ENCODE measurements at places on chromosomes 2 and 18.
A peak's percentile ranks its signal among the peaks of the same experiment; 100 is the strongest.

GRCh38 chr2:159192371-159192918 is 94.1 kb downstream of the WDSUB1 start:
- no peak for DNase-seq

DNA sequence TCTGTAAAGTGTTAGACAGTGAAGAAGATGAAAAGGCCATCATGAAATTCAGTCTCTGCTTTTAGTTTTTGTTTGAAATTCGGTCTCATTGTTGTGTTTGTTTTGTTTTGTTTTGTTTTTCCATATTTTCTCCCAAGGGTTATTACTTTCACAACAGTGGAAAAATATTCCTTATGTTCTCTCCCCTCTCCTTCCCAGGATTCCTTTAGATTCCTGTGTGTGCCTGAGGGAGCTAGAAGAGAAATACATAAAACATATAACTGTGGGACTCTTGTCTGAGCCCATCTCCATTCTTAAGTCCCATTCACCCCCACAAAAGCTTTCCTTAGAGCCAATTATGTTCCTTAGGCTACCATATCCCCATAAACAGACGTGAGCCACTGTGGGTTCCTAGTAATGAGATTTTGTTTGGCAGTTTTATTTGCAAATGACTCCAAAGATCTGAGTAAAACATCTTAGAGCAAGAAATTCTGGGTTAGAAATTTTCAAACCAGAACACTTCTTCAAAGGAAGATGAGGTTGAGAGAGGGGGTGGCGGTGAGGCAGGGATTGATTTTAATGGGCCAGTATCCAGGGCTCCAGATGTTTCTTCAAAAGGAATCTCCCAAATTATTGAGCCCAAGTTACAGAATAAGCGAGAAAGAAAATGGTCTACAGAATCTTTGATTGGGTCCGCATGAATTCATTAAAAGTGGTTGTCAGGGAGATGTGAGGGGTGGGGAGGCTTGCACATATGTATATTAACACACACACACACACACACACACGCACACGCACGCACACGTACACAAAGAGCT is 157.8 kb upstream of the TNP1 start:
- peak; percentile 75 for DNase-seq

- no peak for DNase-seq
Observed at GRCh38 chr2:176768185-176768584, 444.4 kb upstream of the HNRNPA3 start.

DNA sequence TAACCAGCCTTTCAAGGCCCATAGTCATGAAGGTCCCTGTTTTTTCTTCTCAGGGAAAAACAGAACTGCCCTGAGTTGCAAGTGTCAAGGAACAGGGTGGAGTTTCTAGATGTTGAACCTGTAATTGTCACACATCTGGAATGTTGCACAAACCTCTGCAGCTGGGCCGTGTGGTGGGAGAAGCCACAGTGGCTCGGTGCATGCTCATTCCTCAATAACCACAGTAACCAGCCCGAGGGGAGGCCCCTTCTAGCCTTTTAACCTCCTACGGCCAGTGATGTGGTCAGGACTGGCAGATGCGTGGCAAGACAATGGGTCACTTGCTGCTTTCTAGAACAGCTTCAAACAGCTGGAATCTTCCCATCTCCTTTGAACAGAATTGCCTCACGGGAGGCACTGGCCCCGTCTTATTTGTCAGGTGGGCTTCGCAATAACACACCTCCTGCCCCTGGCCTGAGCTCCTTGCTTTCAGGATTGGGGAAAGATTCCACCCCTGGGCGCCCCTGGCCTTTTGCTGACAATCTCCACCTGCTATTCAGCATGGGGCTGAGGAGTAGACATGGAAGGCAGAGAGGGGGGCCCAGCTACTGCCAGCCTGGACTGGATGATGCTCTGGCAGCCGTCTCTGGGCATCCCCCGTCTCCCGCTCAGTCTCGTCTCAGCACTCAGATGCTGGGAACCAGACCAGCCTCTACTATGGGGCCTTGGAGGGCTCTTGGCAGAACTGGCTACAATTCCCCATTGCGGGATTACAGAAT is 102.9 kb downstream of the KLHL29 start:
- DNase-seq, result no peak

DNA sequence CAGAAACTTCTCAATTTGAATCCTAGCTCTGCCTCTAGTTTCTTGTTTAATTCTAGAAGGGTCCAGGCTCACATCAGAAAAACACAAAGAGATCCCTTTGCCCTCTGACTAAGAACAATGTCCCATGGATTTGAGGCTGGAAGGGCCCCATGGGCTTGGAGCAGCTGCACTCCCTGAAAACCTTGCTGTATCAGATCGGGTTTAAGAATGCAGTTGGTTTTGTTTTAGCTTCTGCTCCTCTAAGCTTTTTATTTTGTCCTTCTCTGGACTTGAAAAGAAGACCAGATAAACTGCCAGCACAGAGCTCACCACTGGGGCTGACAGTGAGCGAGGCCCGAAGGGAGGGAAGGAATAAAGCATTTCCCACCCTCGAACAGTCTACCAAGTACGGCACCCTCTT is 69.2 kb upstream of the WIPF1 start:
- DNase-seq, result no peak

DNA sequence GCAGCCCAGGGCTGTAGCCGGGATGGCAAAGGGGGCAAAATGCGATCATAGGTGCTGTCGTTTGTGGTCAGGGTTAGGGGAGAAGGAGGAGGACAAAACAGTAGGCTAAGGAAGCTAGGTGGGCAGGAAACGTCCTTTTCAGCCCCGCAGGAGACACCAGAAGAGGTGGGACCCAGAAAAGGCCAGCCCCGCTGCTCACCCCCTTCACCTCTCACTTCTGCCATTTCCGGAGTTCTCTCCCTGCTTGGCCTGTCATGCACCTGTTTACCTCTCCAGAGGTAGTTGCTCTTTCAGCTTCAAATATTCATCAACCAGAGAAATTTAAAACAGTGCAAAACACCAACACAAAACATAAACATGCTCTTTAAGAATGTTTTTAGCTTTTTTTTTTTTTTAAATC is 849 bp downstream of the AQP4 start:
- DNase-seq, result no peak

GRCh38 chr18:24270358-24270936 is 127.2 kb downstream of the OSBPL1A start:
- DNase-seq, result no peak

DNA sequence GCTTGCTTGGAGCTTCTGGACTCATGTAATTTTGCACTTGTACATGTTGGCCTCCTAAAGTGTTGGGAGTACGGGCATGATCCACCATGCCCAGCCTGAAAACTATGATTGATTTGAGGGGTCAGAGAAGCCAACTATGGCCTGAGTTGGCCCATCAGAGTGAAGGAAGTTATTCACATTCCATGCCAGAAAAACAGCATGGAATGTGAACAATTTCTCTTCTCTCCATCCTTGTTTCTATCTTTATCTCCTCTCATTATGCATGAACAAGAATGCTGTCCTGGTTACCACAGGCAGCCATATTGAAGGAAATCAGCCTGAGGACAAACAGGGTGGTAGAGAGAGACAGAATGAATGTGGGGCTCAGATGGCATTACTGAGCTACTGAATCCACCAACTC is 3.5 kb upstream of the CD226 start:
- DNase-seq, result no peak

- no peak for DNase-seq
Observed at GRCh38 chr18:55762424-55762823, 174.4 kb upstream of the TCF4 start.

DNA sequence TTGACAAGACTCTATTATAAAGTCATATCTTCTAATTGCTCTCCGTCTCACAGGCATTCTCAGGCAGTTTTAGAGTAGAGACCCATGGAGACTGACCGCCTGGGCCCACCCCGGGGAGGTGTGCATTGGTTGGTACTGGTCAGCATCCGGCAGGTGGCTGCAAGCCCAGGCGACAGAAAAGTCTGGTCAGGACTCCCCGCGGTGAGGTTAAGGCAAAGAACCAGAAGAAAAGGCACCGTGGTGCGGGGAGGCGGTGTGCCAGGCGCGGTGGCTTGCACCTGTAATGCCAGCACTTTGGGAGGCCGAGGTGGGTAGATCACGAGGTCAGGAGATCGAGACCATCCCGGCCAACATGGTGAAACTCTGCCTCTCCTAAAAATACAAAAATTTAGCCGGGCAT is 32.5 kb downstream of the AMER3 start:
- DNase-seq, result peak; percentile 91

DNA sequence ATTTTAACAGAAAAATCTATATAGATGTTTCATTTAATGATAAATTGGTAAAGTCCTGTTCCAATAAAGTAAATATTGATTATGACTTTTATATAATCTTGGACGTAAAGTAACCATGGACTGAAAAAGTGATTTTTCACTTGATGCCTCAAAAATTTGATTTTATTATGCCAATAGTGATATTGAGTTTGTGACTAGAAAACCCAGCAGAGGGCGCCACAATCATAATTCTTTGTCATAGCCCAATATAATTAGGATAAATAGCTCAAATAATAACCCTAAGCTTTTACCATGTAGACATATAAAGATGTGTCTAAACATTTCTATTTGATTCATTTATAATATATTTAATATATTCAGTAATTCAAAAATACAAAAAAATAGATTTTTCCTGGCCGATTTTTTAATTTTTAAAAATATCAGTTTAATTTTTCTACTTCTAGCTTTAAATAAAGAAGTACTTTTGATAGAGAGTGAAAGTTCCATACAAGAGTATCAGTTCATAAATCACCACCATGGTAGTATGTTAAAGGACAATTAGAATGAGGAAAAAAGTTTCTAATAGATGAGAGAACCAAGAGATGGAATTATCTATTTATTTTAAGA is 30.7 kb downstream of the CAMKMT start:
- DNase-seq, result no peak

DNA sequence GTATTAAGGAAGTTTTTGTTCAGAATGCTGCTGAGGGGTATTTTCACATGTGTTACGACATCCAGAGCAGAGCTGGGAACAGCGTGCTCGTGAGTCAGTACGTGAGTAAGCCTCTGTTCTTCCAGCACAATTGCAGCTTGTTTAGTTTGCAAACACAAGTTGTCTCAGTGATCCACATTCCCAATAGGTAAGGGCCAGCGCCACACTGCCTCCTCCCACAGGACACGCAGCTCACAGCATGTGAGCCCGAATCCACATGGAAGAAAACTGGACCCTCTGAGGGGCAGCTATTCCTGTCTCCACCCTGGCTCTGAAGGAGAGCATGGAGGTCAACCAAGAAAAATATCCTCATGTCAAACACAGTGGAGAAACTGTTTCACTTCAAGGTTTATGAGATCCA is 173.9 kb upstream of the PID1 start:
- DNase-seq, result peak; percentile 94

- no peak for DNase-seq
Observed at GRCh38 chr18:58307441-58307840, 263.4 kb downstream of the NEDD4L start.

DNA sequence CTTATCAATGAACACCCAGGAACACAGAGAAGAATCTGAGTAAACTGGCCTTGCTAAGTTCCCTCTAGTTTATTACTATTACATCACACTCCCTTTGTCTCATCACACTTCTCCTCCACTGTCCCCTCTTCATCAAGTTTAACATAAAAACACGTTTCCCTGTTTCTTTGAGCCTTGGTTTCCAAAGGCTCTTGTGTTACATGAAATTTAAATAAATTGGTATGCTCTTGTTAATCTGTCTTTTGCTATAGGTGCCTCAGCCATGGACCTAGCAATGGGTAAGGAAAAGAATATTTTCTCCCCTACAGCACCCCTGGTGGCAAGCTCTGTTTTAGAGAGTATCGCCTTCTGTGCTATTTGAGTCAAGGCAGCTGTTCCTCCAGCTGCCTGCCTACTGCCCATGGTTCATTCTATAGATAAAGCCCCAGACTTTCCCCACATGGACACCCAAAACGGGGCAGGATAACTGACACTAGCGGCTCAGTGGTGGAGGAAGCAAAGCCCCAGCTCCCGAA is 31.8 kb downstream of the TGIF1 start:
- DNase-seq, result peak; percentile 90

GRCh38 chr18:70693246-70693645 is 404.4 kb downstream of the SOCS6 start:
- no peak for DNase-seq
